Left renal pelvis (tissue), 4 donors: ENCODE measurements at places on chromosomes 7 and 10. TPM values are rescaled to one million over a fixed set of nuclear protein-coding genes. Genes with fewer than 3 reads are reported as not detected.

Gene C7orf33
- polyA plus RNA-seq, result not detected

Gene ASZ1
- not detected for polyA plus RNA-seq

Gene FOXP2
- polyA plus RNA-seq, result 10.9 TPM

Gene CPEB3
- polyA plus RNA-seq, result 4.0 TPM

Gene HYAL4
- polyA plus RNA-seq, result 0.30 TPM

Gene GPR15LG
- polyA plus RNA-seq, result not detected

Gene TAS2R4
- polyA plus RNA-seq, result 1.2 TPM

Gene CFTR
- 4.4 TPM for polyA plus RNA-seq

Gene ZNF503
- 55.3 TPM for polyA plus RNA-seq

Gene TEX47
- polyA plus RNA-seq, result not detected

Gene SPDYE2
- 10.7 TPM for polyA plus RNA-seq

Gene CC2D2B
- polyA plus RNA-seq, result 0.91 TPM

Gene OR9A2
- not detected for polyA plus RNA-seq

Gene TRIM50
- polyA plus RNA-seq, result not detected

Gene OR6V1
- polyA plus RNA-seq, result not detected

Gene GJD4
- not detected for polyA plus RNA-seq

Gene SORCS3
- polyA plus RNA-seq, result 21.8 TPM

Gene IGFBP1
- 0.43 TPM for polyA plus RNA-seq

Gene MUC3A
- polyA plus RNA-seq, result 0.34 TPM

Gene PRXL2A
- polyA plus RNA-seq, result 115 TPM

Gene SVOPL
- polyA plus RNA-seq, result 3.1 TPM
